Mammary epithelial cell (primary cell): ENCODE measurements at places on chromosomes 3 and 15. TPM values are rescaled to one million over a fixed set of nuclear protein-coding genes. Genes with fewer than 3 reads are reported as not detected.

The NOX5 gene
- polyA plus RNA-seq, result 2.6 TPM

- no peak for DNase-seq
Observed at GRCh38 chr3:6321999-6322398, 538.9 kb upstream of the GRM7 start.

- no peak for DNase-seq
Observed at GRCh38 chr3:81911221-81911620, 149.8 kb upstream of the GBE1 start.

The KBTBD8 gene
- polyA plus RNA-seq, result 1.5 TPM

The NISCH gene
- polyA plus RNA-seq, result 43.9 TPM

DNA sequence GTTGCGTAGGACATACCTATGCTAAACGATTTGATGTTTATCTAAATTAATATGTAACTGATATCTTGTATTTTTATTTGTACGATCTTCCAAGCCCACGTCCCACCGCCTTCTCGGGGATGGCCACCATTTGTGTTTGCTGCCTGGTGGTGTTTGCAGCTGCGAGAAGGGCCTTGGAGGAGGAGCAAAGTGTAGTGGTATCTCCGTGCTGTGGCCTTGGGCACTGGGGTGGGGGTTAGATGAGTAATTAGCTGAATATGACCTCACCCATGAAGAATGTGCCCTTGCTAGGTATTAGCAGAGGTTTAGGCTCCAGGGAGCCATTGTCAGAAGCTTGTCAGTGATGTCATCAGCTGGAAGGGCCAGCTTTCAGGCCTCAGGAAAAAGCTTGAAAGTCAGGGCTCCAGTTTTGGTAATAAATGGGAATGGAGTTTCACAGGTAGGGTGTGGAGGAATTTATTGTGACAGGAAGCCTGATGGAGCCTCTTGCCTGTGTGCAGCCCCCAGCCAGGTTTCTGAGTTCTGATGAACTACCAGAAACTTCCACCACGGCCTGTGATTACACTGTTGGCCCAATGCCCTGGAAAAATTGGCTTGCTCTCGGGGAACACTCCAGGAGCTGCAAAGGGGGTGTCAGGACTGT is 41.0 kb downstream of the FLNB start:
- DNase-seq, result peak; percentile 97

- no peak for DNase-seq
Observed at GRCh38 chr3:133999891-134000685, 29.6 kb downstream of the SLCO2A1 start.

The AP3B2 gene
- polyA plus RNA-seq, result 9.4 TPM

DNA sequence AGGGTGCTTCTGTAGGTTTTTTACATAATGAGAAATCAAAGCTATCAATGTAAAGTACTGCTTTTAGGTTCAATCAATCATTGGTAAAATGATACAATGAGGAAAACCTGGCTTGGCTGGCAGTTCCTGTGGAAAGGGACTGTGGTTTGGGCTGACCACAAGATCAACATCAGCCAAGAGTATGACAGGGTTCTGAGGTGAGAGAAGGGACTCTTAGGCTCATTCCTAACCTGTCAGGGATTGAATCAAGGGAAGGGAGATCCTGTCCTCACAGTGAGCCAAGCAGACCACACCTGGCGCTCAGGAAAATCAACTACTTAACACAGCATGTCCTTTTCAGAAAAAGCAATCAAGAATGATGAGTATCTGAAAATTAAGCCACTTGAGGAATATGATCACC is 111.1 kb downstream of the MAGI1 start:
- peak; percentile 81 for DNase-seq

- no peak for DNase-seq
Observed at GRCh38 chr3:10505050-10505790, at the start of gene ATP2B2. ATP2B2 (minus strand) TSS chr3:10505586; CDS start chr3:10449543, 56,043 bp downstream.

The NPAP1 gene
- not detected for polyA plus RNA-seq

The DUT gene
- 60.7 TPM for polyA plus RNA-seq

DNA sequence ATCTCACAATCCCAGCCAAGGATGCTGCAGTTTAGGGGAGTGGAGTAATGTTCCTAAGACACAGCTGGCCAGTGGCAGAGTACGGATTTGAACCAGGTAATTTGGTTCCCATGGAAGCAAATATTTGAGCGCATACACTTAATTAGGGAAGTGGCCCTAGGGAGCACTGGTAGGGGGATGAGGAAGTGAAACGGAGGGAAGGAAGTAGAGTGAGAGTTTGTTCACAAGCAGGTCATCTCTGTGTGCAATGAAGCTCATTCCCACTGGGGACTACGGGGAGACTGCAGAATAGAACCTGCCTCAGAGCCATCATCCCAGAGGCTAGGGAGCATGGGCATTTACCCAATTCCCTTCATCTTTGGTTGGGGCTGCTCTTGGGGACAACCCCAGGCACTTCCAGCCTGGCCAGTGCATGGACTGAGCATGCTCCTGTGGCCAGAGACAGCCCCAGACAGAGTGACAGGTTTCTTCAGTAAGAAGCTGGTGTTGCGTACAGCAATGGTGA is 317.2 kb upstream of the PROK2 start:
- no peak for DNase-seq

DNA sequence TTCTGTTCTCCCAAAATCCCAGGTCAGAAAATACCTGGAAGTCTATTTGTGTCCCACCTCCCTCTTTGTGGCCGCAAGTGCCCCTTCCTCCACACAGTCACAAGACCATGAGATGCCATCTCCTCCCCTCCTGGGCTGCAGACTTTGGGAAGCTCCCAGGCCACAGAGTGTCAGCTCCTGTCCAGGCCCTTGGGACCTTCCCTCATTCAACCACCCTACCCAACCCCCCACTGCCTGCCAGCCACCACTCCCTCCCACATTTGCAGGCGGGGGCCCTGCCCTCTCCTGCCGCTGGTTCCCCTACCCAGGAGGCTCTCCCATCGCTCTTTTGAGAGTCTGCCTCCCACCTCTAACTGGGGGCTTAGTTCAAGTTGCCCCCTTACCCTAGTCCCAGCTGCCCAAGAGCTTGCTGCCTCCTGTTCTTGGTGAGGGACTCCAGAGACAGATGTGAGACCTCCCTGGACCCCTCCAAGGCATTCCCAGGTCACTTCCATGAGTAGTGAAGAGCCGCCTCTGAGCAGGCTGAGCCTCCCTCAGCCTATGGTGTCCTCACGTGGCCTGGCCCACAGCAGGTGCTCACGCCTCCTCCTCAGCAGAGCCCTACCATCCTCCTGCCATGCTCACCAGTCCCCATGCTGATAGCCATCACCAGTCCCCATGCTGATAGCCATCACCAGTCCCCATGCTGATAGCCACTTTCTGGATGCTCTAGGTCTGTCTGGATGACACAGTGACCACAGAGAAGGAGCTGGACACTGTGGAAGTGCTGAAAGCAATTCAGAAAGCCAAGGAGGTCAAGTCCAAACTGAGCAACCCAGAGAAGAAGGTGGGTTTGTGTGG is 15.9 kb upstream of the STAB1 start:
- no peak for DNase-seq

- no peak for DNase-seq
Observed at GRCh38 chr3:74122281-74122680, 492.2 kb downstream of the CNTN3 start.

DNA sequence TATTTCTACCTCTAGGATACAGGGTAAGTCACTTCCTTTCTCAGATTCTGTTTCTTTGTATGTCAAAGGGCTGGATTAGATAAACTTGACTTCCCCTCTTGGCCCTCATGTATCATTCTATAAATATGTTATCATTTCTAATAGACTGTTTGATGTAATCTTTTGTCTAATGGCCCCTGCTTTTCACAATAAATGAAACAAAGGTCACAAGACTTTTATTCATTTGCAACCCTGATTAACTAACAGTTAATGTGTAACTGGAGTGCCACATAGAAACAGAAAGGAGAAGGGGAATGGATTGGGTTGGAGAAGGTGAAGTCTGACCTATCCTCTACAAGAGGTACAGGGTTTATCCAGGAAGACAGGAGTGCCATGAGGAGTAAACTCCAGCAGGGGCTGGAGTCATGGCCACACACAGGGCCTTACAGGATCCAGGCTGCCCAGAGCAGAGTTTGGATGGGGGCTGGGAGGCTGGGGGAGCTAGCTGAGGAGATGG is 8.0 kb upstream of the B3GNT5 start:
- no peak for DNase-seq

The C15orf40 gene
- 29.1 TPM for polyA plus RNA-seq

DNA sequence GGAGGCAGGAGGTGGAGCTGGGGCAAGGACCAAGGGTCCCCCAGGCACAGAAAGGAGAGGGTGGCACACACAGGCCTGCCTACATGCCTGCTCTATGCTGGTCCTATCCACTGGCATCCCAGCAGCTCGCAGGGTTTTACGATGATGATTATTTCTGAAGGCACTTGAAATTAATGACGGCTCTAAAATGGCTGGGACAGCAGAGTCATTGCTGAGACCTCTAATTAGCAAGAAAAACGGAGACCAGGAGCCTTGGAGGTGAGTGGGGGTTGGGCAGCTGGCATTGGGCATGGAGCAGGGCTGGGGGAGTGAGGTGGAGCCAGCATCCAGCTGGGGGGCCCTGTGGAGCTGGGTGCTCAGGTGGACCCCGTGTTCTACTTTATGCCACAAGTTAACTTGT is 3.5 kb upstream of the LINGO1 start:
- DNase-seq, result no peak

DNA sequence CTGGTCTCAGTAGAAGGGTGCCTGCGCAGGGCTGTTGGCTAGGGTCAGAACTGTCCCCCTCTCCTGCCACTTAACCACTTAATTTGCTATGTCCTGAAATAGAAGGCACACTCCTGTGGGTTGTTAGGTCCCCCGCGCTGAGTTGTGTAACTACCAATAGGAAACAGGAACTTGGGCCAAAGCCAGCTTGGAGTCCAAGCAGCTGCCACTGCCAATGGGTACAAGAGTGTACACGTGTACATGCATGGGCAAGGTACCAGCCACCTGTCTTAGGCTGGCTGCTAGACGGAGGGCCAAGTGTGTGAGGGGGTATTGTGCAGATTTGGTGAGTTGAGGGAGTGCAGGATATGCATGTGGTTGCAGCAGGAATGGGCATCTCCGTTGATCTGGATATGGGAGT is 29.7 kb upstream of the POLG start:
- DNase-seq, result no peak

DNA sequence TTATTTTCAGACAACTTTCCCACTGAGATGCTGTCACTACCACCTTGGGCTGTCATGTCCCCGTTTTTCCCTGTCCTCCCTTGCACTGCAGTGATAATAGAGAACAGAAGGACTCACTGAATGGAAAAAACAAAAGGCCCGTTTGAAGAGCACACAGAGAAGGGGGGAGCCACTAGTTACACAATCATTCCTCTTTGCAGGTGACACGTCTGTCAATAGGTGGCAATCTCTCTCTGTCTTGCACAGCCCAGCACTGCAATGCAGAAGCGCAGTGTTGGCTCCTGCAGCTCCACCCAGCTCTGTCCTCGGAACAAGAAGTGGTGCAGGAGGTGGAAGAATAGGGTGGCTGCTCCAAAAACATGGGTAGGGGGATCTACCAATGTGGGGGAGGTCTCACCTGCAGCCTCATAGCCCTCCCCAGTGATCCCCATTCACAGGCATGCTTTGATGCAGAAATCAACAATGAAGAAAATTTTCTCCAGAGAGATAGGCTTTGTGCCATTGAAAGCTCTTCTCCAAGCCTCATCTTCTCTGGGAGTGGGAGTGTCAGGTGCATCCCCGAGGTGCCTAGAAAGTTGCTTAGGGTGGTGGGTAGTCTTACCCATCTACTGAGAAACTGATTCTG is 31.8 kb downstream of the FSTL1 start:
- peak; percentile 54 for DNase-seq

DNA sequence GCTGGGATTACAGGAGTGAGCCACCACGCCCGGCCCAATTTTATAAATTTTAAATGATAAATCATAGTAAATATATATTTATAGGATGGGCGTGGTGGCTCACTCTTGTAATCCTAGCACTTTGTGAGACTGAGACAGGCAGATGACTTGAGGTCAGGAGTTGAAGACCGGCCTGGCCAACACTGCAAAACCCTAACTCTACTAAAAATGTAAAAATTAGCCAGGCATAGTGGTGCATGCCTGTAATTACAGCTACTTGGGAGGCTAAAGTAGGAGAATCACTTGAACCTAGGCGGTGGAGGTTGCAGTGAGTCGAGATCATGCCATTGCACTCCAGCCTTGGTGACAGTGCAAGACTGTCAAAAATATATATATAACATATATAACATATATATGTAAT is 26.4 kb downstream of the MFN1 start:
- DNase-seq, result no peak

The KCNMB2 gene
- not detected for polyA plus RNA-seq

The ZNF592 gene
- 9.1 TPM for polyA plus RNA-seq

DNA sequence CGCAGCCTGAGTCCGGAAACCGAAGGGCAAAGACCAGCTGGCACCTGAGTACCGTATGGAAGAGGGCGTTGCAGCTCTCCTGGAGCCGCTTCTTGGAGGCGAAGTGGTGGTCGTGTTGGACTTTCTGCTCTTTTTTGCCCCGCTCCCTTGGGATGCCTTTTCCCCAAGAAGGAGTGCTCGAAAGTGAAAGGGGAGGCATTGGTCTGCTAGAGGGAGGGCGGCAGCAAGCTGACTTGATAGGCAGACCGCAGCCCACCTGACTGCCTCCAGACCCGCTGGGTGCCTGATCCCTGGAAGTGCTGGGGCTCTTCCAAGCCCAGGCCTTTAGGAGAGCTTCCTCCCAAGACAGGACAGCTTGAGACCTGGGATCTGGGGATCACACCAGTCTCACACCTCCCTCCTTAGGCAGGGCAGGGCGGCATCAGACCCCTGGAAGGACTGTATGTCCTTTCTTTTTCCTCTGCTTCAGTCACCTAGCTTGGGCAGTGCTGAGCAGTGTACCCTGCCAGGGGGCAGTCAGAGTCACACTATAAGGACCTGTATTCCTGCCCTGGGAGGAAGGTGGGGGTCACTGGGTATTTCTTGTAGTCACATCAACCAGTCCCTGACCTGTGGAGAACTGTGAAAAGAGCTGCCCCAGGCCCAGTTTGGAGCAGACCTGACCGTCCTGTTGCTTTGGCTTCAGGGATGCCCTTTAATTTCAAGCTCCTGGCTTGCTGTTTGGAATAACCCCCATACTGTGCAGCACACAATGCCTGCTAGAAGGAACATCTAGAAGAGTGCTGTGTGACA is 2.1 kb downstream of the ACVR2B start:
- no peak for DNase-seq

The CLDN18 gene
- polyA plus RNA-seq, result not detected

GRCh38 chr3:186368176-186368575 is 6.1 kb upstream of the DGKG start:
- DNase-seq, result no peak

DNA sequence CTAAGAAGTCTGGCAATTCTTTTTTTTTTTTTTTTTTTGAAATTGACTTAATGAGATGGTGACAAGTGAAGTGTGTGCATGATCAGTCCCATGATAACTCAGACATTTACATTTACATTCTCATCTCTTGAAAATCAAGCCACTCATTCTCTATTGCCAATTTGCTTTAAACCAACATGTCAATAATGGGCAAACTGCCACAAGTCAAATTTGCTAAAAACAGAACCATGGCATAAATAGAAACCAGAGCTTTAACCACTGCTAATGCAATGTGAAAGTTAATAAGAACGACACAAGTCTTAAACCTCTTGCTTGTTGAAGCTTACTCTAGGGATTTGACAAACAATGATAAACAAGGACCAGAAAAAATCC is 12.0 kb upstream of the COL8A1 start:
- DNase-seq, result no peak

The CACNA2D2 gene
- 0.03 TPM for polyA plus RNA-seq

- DNase-seq, result no peak
Observed at GRCh38 chr3:141021261-141021660, 29.9 kb upstream of the SPSB4 start.

- no peak for DNase-seq
Observed at GRCh38 chr15:75590239-75590638, 11.1 kb upstream of the PTPN9 start.
